Nucleus accumbens (tissue), 56 donors: ENCODE measurements at places on chromosomes 5 and 9.
A peak's percentile ranks its signal among the peaks of the same experiment; 100 is the strongest.

DNA sequence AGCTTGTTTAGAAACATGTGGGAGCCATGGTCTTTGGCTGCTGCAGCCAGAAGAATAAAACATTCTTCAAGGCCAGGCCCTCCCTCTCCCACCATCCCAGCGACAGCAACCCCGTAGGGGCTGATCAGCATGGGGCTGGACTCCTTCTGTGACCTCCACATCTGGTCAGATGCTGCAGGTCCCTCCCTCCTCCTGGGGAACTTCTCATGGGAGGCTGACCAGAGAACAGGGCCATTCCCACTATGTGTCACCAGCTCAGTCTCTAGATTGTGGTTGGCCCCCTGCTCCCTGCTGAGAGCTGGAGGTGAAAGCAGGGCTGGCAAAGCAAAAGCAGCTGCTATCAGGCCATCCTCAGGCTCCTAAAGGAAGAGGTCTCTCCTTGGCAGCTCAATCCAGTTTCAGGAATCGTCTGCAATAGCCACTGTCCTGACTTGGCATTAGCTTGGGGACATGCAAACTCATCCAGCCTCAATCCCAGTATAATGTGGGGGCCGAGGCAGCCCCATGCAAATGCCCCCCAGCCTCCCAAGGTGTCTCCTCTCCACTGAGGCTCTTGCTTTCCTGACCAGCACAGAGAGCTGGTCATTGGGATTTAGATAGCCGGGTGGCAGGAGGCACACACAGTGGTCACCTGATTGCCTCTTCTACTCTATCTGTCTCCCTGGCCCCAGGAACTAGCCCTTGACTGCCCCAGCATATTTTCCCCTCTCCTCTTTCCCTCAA, 81.5 kb downstream of the NRG2 start:
- DNase-seq, result no peak

- no peak for DNase-seq
These were observed 13.4 kb upstream of the JADE2 start for GRCh38 chr5:134511796-134512660.

DNA sequence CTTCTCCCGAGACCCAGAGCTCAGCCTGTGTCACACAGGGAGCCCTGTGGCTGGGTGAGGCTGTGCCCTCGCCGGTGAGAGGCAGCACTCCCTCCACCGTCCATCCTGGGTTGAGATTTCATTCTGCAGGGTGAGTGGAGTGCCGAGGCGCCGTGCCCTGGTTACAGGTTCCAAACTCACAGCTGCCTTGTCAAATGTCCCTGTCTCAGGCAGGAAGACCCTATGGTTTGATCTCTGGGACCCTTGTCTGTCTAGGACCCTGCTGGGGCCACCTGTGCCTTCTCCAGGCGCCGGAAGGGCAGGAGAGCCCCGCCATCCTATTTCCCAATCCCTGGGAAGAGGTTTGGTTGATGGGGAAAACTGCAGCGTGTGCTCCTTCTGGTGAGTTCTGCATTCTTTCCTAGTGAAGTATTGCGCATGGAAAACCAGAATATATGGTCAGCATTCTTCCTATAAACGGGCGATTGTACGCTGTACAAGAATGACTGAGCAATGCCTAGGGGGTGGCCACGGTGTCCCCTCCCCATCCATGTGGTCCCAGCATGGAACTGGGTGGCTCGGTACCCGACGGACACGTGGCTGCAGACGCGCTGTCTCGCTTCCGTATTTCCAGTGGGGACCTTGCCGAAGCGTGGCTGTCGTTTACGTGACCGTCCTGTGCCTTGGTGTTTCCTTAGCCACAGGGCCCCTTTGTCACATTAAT, 95.9 kb upstream of the COL5A1 start:
- no peak for DNase-seq

GRCh38 chr5:127969651-127970050, 113.9 kb upstream of the SLC12A2 start:
- DNase-seq, result no peak

- DNase-seq, result no peak
These were observed 184.1 kb downstream of the MARCHF11 start for GRCh38 chr5:15995341-15996052.

DNA sequence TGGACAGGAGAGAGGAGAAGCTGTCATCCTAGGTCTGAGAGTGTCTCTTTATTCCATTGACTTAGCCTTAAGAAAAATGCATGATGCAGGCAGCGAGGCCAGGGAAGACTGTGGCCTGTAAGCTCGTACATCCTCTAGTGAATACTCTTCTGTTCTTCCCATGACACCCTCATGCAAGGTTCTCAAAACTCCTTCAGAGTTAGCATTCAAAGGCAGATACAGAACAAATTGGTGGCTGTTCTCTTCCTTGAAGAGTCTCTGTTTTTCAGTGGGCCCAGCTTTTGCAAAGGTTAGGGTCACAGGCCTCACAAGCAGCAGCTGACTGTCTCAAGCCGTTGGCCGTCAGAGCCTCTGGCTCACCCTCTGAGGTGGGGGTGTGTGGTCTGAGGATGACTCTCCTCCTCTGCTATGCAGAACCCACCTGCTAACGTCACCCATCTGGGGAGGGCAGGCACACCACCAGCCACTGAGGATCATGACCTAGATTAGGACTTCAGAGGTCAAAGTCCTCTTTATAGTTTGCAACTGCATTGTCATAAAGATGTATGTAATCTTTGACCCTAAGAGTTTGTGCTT, 15.1 kb downstream of the ADCY2 start:
- no peak for DNase-seq

- no peak for DNase-seq
These were observed 129.8 kb downstream of the NXNL2 start for GRCh38 chr9:88664773-88665172.

DNA sequence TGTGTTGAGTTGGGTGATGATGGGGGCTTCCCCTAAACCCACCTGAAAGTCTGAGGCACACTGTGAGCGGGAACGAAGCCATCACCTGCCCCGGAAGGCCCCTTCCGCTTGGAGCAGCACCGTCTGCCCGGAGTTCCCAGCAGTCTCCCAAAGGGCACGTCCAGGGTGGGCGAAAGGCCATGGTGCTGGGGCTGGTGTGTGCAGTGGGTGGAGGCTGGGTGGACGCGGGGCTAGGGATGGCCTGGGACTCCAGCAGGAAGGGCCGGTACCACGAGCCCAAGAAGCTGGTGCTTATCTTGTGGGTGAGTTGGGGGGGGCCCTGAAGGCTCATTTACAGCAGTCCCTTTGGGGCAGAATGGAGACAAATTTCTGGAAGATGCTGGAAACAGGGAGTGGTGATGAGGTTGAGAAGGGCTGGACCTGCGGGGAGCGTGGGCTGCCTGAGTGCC, 4.6 kb downstream of the FLT4 start:
- no peak for DNase-seq

GRCh38 chr9:106962615-106963363, 99.8 kb downstream of the ZNF462 start:
- DNase-seq, result no peak

- DNase-seq, result no peak
These were observed 12.2 kb upstream of the SEPTIN8 start for GRCh38 chr5:132788990-132789886.

DNA sequence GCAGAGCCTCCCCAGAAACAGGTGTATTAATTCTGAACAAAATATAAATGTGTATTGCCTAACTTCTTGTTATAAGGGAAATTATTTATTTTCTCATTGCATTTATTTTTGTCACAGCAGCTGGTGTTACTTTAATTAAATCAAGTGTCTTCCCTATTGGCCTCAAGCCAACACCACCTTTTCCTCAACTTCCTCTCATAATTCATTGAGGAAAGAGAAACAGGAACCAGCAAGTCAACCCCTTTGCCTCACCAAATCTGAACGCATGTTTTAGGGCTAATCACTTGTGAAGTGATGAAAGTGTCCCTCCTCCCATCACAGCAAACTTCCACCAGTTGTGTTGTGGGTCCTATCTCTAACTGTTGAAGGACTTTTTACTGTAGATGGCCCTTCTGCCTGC, 73.1 kb downstream of the DIRAS2 start:
- DNase-seq, result no peak

GRCh38 chr9:75483636-75484035, 395.3 kb downstream of the OSTF1 start:
- no peak for DNase-seq

DNA sequence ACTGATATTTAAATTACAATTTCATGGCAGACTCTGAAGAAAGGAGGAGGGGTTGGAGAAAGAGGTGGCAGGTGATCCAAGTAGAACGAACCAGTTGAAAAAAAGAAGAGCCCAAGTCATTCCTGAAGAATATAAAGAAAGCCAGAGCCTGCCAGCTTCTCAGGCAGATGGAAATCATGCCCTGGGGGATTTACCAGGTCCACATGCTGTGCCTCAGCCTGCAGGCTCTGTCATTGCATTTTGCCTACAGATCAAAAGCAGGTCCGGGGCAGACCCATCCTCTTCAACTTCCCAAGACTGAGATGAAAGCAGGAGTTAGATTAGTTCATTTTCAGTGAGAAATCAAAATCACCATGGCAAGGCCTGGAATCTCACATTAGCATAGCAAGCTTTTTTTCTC, 48.5 kb downstream of the GDNF start:
- no peak for DNase-seq

DNA sequence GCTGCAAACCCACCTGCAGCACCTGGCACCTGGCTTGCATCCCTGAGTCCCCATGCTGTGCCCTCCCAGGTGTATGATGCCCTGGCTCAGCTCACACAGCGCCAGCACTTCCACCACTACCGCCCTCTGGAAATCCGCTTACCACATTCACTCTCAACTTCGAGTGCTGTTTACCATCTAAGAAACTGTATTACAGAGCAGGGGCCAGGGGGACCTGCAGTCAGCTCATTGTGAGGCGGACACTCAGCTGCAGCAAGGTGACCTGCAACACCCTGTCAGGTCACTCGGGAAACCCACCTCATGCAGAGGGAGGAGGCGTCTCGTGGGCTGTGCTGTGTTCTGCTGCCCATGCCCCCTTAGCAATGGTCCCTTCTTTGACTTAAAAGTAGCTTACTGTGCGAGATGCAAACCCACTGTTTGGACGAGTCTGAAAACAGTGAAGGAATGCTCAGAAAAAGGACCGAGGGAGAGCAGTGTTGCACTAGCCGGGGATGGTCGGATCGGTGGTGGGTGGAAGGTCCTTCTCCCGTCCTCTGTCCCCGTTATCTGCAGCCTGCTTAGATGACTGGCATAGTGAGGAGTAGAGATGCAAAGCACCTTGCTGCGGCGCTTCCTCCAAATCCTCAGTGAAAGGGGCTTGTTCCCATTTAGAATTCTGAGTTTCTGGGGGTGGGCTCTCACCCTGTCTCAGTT, 55.2 kb upstream of the CTSL start:
- DNase-seq, result no peak

DNA sequence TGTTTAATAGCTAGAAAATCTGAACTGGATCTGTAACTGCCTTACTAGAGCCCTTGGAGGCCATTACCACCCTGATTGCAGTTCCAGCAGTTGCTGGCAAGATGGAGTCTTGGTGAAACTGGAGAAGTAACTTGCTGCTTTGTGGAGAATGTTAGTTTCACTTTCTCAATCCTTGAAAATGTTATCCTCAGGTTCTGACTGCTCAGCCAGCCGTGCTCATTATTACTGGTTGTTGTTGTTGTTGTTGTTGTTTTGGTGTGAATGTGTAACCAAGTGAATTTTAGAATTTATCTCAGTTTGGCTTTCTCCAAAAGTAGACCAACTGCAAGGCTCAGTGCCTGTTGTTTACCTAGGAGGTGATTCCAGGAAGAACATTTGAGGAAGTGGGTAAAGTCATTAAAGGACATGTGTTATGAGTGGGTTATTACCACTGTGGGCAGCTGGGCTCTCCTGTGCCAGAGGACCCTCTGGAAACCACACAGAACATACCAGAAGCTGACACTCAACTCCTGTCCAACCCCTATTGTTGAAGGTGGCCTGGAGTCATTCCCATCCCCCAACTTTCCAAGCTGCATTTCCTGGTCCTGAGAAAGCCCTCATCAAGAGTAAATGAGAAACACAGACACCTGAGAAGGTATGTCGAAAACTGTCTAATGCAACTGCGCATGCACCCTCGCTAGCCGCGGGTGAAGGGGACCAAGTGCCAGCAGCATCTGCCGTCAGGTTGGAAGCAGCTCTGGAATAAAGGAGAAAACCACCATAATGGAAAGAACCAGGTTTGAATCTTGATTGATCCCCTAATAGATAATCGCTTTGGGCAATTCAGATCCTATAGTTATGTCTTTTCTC, 111.6 kb downstream of the CMYA5 start:
- no peak for DNase-seq

- no peak for DNase-seq
These were observed 9.0 kb upstream of the FAF2 start for GRCh38 chr5:176438959-176439757.

GRCh38 chr9:131180454-131180853, 55.1 kb downstream of the NUP214 start:
- DNase-seq, result no peak

DNA sequence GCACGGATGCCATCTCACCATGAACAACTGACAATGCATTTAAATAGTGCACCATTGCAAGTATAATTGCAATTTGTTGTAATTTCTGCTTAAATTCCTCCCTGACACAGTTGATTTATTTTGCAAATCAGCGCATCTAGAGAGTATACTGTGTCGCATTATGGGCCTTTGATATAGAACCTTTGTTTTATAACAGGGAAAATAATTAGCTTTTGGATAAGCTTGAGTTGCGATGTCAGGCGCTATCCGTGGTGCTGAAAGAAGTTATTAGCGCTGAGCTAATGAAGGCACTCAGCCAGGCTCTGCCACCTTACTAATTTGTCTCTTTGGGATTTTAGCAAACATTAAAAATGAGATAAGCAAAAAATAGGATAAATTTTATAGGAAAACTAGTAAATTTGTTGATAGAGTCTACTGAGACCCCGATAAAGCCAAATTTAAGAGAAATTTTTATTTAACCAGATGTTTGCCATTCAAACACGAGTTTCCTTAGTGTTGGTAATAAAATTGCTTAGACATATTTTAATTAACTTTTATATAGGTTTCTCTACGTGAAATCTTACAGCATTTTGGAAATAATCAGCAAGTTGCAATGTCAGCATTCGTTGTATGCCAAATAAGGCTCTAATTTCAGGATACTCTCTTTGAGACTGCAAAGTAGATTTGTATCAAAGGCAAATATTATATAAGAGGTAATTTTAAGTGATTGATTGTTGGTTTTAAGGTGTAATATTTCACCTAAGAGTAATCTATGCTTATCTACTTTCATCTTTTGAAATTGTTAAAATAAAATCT, 355.5 kb downstream of the TLR4 start:
- DNase-seq, result no peak

GRCh38 chr5:170363671-170364070, 25.5 kb downstream of the KCNMB1 start:
- no peak for DNase-seq

GRCh38 chr5:135234666-135235401, 164.2 kb downstream of the MACROH2A1 start:
- no peak for DNase-seq

DNA sequence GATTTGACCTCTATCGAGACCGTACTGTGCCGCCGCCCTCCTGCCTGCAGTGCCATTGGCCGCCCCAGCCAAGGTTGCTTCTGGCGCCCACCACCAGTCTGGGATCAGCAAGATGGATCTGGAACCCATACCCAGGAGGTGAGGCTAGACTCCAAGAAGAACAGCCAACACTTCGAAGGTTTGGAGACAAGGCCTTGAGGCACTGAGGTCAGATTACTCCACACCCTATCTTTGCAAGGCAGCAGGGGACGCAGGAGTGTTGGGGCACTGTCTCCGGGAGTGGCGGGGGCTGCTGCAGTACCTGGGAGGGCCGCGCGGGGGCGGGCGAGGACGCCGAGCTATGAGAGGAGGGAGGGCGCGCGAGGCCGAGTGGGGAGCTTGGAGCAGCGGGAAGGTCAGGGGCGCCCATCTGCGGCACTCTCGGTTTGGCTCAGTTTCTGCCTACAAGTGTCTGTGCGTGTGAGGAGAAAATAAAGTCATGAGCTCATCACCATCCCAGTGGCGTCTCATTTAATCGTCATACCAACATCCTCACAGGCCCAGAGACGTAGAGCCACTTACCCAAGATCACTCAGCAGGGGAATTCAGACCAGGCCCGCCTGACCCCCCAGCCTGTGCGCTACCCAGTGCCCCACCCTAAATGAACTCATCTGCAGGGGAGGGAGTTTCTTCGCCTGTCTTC, 20.5 kb upstream of the PSD2 start:
- peak; percentile 77 for DNase-seq
